Parietal lobe (tissue), 2 donors: ENCODE measurements at places on chromosomes 4 and X. TPM values are rescaled to one million over a fixed set of nuclear protein-coding genes. Genes with fewer than 3 reads are reported as not detected.

The CACNA1F gene
- not detected for total RNA-seq

The SSX1 gene
- total RNA-seq, result not detected

The APBB2 gene
- total RNA-seq, result 97.3 TPM

The CLIC2 gene
- 3.8 TPM for total RNA-seq

The CCDC160 gene
- 0.31 TPM for total RNA-seq

The TASL gene
- total RNA-seq, result 0.31 TPM

The XK gene
- total RNA-seq, result 2.2 TPM

The PRPS2 gene
- 48.5 TPM for total RNA-seq

The STIM2 gene
- total RNA-seq, result 37.2 TPM

The EGFL6 gene
- total RNA-seq, result 0.31 TPM

The PRSS12 gene
- 88.3 TPM for total RNA-seq

The MAGEA12 gene
- total RNA-seq, result not detected

The FHDC1 gene
- total RNA-seq, result 7.2 TPM

The UBE2K gene
- total RNA-seq, result 75.1 TPM

The TBX22 gene
- 0.31 TPM for total RNA-seq

The SH3TC1 gene
- 4.7 TPM for total RNA-seq

The SULT1B1 gene
- total RNA-seq, result 0.31 TPM

The GPAT3 gene
- not detected for total RNA-seq

The PNMA6A gene
- total RNA-seq, result 14.4 TPM

The RHOXF2B gene
- total RNA-seq, result not detected

The TBL1X gene
- 5.6 TPM for total RNA-seq

The KIAA0232 gene
- total RNA-seq, result 64.8 TPM

The RNF128 gene
- total RNA-seq, result 1.3 TPM

The NRK gene
- 1.3 TPM for total RNA-seq

The BRCC3 gene
- 18.8 TPM for total RNA-seq

The SHROOM2 gene
- 21.9 TPM for total RNA-seq

The CPZ gene
- 0.31 TPM for total RNA-seq

The ITM2A gene
- total RNA-seq, result 39.1 TPM

The GPR119 gene
- total RNA-seq, result not detected

The WDR17 gene
- 78.6 TPM for total RNA-seq

The CCSER1 gene
- total RNA-seq, result 336 TPM

The MAGEC2 gene
- total RNA-seq, result not detected

The FOXP3 gene
- total RNA-seq, result not detected

The VEGFD gene
- not detected for total RNA-seq

The ZDHHC15 gene
- 19.4 TPM for total RNA-seq

The TRIM60 gene
- total RNA-seq, result not detected

The HTN1 gene
- total RNA-seq, result not detected

The MAP3K15 gene
- total RNA-seq, result 0.94 TPM

The PDS5A gene
- total RNA-seq, result 127 TPM

The FAM184B gene
- 3.1 TPM for total RNA-seq

The FGG gene
- 0.63 TPM for total RNA-seq

The SNX25 gene
- 58.5 TPM for total RNA-seq

The MRPL1 gene
- total RNA-seq, result 26.6 TPM

The HSFX1 gene
- 4.4 TPM for total RNA-seq

The BEX4 gene
- 79.8 TPM for total RNA-seq

The GRID2 gene
- total RNA-seq, result 42.9 TPM

The PNPLA4 gene
- total RNA-seq, result 6.9 TPM

The IL1RAPL1 gene
- total RNA-seq, result 16.0 TPM

The SCD5 gene
- total RNA-seq, result 270 TPM

The LDB2 gene
- total RNA-seq, result 133 TPM

The ARMCX5 gene
- total RNA-seq, result 49.5 TPM

The FABP2 gene
- total RNA-seq, result not detected

The LRP2BP gene
- total RNA-seq, result 13.5 TPM

The MAGEB10 gene
- not detected for total RNA-seq

The ADH6 gene
- total RNA-seq, result not detected

The NPFFR2 gene
- not detected for total RNA-seq

The HPGDS gene
- total RNA-seq, result 1.3 TPM
